ENCODE measurements at places on chromosomes 4 and X.

DNA sequence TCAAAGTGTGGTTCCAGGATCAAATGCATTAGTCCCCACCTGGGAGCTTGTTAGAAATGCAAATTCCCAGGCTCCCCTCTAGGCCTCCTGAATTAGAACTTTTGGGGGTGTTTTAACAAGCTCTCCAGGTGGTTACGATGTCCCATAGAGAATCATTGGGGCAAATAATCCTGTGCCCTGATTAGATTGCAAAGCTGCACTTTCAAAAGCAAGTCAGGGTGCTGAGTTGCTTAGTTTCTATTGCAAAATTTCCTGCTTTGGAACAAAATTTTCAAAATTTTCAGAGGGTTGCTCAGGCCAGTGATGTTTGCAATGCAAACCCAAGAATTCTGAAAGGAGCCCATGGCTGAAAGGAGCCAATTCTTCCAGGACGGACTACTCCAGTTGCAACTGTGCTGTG is 71.0 kb downstream of the MGST2 start:
- DNase-seq: no peak

DNA sequence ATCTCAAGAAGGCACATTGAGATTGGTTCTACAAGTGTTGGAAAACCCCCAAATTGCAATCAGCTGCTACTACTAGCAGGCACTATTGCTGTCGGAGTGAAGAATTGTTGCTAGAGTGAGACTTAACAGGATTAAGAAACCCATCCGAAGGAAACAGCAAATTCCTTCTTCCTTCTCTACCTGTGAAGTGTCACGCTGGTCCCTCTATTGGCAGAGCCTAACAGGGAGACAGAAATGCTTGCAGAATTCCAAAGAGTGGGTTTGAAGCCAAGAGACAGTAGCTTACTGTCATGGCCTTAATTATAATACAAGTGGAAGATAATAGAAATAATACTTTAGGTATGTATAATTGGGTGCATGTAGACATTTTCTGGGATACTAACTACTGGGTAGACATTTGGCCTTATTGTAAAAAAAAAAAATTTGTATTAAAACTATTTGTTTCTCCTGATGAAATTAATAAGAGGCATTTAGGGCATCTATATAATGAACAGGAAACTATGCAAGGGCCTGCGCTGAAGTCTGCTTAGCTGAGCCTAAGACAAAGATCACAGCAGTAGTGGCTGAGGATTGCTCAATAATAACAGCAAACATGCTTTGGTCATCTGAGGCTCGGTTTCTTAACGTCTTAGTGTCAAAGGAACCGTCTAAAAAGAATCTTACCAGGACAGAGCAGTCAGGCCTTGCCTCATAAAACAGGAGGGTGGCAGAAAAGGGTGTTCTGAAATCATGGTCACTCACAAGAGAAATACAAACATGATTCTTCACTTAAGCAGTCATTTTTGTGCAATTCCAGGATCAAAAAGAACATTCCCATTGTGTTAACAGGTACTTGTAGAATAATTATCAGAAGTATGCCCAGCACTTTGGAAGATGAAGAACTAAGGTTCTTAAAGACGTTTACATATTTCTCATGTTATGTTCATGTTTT is 40.8 kb downstream of the FAM241A start:
- DNase-seq: no peak

DNA sequence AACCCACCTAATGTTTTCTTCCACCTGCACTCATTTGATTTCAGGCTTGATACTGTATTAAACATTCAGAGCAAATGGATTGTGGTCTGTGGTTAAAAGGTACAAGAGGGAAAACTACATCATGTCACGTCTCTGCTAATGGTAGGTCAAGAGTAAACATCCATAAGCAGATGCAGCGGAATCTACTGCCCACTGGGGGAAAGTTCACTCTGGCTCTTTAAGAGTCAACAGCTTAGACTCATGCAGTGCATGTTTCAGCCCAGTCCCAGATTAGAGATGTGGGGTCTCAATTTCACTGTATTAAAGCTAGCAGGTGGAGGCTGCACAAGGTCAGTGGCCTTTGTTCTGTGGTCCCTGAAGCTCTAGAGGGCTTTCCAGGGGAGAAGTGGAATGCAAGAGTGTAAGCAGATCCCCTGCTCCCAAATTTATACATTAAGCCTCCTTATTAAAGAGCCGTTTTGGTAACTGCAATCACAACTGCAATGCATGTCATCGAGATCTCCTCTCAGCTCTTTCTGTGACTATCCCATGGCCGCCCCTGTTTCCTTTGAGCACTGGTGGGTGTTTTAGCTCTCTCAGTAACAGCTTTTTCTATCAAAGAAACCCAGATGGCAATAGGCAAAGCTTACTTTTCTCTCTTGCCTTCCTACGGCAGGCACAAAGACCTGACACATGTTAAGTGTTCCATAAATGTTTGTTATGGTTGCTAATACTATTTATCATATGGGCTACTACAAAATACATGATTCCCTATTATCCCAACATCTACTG is 53.4 kb downstream of the LDB2 start:
- no peak for DNase-seq

- DNase-seq: no peak
These were observed 172.0 kb downstream of the AASDH start for GRCh38 chr4:56215141-56215783.

GRCh38 chrX:151722241-151722846 is 6.5 kb downstream of the FATE1 start:
- peak; percentile 48 for DNase-seq

- no peak for DNase-seq
These were observed 39.6 kb downstream of the ARL13A start for GRCh38 chrX:101009090-101009489.

- DNase-seq: no peak
These were observed 28.9 kb downstream of the SYNPO2 start for GRCh38 chr4:118917582-118917981.

GRCh38 chrX:107429090-107429489 is 20.4 kb upstream of the FRMPD3 start:
- DNase-seq: peak; percentile 41

DNA sequence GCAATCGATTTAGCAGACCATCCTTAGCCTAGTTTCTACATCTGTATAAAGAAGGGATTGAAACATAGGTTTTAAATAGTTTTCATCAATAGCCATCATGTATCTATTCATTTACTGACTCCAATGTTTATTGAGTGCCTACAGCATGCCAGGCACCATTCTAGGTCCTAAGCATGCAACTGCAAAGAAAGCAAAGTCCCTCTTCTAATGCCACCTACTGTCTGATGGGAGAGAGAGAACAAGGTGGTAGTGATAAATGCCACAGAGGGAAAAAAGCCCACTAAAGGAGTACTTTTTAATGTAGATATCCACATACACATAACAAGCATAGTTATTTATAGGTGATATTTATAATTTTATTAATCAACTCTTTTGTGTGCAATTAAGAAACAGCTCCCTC is 67.6 kb upstream of the PPARGC1A start:
- no peak for DNase-seq

DNA sequence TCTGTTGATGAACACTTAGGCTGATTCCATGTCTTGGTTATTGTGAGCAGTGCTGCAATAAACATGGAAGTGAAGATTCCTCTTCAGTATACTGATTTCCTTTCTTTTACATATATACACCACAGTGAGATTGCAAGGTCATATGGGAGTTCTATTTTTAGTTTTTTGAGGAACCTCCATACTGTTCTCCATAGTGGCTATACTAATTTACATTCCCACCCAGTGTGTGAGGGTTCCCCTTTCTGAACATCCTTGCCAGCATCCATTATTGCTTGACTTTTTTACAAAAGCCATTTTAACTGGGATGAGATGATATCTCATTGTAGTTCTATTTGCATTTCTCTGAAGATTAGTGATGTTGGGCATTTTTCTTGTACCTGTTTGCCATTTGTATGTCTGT is 80.5 kb upstream of the GALNT7 start:
- DNase-seq: no peak

DNA sequence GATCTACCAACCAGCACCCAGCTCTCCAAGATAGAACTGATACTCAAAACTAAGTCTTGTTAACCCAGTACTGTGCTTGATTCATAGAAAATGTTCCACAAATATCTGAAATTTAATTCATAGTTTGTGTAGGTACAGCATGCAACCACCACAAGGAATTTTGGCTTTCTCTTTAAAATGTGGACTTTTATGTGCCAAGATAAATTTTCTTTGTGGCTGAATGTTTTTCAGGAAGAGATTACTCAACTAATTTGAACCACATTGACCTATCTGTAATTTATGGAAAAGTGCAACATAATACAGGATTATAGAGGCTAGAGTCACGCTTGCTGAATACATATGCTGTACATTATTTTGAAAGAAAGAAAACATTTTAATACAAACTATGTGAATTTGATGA is 730.8 kb downstream of the IL1RAPL1 start:
- no peak for DNase-seq

DNA sequence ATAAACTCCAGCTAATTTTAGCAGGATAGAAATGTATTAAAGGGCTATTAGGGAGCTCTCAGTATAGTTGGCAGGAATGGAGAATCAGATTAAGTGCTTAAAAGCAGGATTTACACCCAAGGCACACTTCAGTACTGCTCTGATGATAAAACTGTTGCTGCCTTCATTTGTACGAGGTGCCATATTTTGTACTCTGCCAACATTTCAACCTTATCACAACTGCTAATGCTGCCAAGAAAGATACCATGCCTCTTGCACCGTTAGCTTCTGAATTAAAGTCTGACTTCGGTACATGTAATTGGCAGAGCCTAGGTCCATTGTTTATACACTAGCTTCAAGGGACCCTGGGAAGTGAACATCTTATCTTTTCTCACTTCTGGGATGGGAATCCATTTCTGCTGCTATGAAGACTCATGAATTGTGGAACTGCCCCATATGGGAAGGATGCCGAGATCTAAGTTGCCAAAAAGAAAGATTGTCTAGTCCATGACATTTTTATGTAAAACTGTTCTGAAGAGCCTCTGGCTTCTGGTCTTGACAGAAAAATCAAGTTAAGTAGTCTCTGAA is 624.0 kb upstream of the IGFBP7 start:
- no peak for DNase-seq

GRCh38 chr4:149584722-149585121 is 230.9 kb downstream of the IQCM start:
- no peak for DNase-seq

DNA sequence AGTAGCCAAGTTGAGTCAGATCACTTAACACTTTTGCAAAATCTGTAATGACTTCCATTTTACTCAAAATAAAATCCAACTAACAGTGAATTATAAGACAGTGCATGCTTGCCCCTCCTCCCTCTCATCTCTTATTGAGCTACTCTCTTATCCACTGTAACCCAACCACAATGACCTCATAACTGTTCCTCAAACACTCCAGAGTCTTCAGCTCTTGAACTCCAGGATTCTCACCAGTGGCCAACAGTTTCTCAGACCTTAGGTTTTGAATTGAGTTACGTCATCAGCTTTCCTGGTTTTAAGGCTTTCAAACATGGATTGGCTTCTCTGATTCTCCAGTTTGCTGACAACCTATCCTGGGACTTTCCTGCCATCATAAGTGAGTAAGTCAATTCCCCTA is 938.3 kb downstream of the RAB28 start:
- no peak for DNase-seq

GRCh38 chr4:13888112-13888511 is 260.6 kb upstream of the BOD1L1 start:
- no peak for DNase-seq

- no peak for DNase-seq
These were observed 32.3 kb upstream of the BBS12 start for GRCh38 chr4:122700178-122700725.

- no peak for DNase-seq
These were observed 34.5 kb upstream of the FAM9C start for GRCh38 chrX:13078739-13079444.

GRCh38 chrX:28920153-28920943 is 333.1 kb downstream of the IL1RAPL1 start:
- no peak for DNase-seq

- no peak for DNase-seq
These were observed 16.1 kb upstream of the STARD8 start for GRCh38 chrX:68631336-68631735.

- DNase-seq: no peak
These were observed 111.8 kb downstream of the TRAPPC11 start for GRCh38 chr4:183770906-183771305.

DNA sequence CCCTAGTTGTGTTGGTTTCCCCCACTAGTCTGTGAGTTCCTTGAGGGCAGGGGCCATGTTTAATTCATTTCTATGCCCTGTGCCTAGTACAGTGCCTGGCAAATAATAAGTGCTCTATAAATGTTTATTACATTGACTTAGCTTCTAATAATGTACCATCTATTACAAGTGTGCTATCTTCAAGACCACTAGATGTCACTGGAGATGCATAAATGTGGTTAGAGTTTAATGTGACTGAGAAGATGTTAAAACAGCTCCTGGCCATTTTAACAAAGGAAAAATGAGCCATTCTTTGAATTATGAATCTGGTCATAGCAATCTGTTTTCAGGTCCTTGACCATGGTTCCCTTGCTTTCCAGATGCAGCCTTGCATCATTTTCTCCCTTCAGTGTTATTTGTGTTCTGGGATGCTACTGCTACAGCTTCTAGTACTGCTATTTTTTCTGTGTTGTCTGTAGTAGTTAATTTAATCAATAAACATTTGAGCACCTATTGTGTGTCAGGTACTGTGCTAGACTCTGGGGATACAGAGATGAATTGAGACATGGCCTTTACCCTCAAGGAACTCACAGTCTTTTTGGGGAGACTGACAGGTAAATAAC is 43.2 kb downstream of the SLC9A6 start:
- DNase-seq: peak; percentile 35

DNA sequence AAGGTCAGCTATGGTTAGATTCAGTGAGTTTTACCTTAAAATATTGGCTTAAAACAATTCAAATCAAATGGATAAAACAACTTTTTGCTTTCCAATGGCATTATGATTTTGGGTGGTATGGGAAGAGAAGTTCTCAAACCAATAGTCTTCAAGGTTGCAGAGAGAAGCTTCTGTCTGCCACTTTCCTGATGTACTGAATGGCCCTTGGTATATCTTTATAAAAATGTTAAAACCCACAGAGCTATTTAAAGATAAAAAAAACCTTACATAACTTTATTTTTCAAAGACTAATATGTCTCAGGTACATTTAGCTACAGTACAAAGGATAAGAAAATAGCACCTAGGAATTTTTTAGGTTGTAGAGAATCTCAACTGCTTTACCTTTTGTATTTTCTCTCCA is 6.9 kb downstream of the FGA start:
- DNase-seq: no peak

GRCh38 chr4:79466621-79467020 is 58.6 kb upstream of the GK2 start:
- no peak for DNase-seq

GRCh38 chr4:41418444-41418843 is 119.5 kb upstream of the LIMCH1 start:
- DNase-seq: no peak

Measured in RPMI8226 (cell line).